ENCODE measurements at places on chromosomes 7 and 10.

- no peak for DNase-seq
Observed at GRCh38 chr10:103681617-103682399, 173.6 kb downstream of the SH3PXD2A start.

- no peak for DNase-seq
Observed at GRCh38 chr10:28981007-28981406, 303.7 kb downstream of the BAMBI start.

DNA sequence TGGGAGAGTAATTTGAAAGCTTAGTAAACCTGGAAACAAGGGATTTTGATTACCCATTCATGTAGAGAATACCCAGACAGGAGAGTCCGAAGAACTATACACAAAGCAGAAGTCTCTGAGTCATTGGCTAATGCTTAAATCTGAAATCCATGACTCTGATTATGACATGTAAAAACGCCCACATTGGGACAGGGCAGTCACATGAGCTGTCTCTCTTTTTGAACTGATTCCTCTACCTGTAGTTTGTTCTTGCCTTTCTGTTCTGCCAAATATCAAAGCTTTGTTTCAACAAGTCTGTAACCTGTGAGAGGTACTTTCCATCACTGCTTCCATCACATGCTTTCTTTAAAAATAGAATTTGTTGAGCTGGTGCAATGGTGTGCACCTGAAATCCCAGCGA, 4.3 kb upstream of the GPNMB start:
- no peak for DNase-seq

GRCh38 chr10:107880185-107880584, 715.7 kb upstream of the SORCS1 start:
- DNase-seq: no peak

DNA sequence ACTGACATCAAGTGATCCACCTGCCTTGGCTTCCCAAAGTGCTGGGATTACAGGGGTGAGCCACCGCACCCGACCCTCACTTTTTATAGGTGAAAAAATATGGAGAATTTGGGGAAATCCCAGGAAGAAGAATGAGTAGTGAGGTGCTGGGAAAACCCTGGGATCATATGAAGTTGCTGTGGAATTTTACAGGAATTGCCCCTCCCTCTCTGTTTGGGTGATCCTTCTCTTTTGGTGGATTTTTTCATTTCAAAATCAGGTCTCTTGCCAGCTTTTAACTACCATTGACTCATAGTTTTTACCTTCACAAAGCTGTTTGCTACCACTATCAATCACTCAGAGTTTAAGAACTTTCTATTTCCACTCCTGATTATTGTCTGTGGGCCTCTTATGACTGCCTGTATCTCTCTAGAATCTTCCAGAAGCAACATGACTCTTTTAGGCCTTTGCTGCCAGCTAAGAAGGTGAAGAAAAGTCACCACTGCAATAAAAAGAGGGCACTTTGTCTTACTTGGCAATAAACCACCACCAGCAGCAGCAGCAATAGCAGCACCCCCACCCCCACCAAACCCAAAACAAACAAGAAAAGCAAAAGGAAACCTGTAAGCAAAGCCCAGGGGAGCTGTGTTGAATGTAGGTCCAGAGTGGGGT, 4.0 kb upstream of the GIMAP8 start:
- no peak for DNase-seq

DNA sequence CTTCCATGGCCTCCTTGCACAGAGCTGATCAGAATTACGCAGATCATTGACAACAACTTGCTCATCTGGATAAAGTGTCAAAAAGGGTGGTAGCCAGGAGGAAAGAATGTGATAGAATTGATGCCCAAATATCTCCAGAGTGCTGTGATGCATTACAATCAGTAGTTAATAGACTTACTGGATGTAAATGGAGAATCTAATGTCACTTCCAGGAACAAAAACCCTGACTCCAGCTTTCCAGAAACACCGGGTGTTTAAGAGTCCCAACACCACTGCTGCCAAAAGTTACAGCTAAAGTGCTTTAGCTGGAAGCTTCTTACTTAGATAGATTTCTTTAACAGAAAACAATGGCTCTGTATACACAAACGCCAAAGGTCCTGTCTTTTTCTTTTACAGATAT, 25.7 kb upstream of the OSBPL3 start:
- no peak for DNase-seq

GRCh38 chr10:117138838-117139580, 939 bp upstream of the VAX1 start:
- no peak for DNase-seq

- no peak for DNase-seq
Observed at GRCh38 chr10:113716109-113716910, 35.2 kb upstream of the PLEKHS1 start.

DNA sequence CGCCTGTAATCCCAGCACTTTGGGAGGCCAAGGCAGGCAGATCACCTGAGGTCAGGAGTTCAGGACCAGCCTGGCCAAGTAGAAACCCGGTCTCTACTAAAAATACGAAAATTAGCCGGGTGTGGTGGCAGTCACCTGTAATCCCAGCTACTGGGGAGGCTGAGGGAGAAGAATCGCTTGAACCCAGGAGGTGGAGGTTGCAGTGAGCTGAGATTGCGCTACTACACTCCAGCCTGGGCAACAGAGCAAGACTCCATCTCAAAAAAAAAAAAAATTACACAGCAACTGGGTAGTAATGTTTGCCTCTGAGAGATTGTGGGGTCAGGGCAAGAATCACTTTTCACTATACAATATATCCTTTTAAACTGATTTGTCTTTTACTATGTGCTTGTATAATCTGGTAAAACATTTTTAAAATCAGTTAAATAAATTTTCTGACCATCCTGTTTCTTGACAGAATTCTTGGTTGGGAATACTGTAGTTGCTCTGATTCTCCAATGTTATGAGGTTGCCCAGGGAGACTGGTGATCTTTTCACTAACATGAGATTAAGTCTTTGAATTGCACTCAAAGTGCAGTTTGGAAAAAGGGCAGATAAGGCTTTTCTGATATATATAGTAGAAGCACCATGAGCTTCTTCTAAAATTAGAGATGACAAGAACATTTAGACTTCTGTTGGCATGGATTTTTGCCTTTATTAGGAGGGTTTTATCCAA, 1.5 kb downstream of the ENTPD7 start:
- DNase-seq: no peak

DNA sequence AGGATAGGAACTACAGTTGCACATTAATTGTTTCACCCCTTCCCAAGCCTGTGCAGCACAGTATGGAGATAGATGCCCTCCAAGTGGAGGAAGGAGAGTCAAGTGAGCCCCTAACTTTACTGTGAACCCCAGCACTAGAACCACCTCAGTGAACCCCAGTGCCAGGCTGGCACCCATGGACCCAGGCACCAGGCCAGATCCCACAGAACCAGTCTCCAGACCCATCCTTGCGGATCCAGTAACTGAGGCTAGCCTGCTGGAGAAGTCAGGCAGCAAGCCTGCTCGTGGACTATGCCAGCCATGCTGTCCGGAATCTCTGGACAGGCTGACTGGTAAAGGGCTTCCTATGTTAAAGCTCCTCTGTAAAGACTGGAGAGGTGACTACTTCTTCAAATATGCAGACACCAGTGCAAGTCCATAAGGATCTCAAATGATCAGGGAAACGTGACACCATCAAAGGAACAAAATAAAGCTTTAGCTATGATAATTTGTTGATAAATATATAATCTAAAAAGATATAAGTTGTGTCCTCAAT, 27.7 kb downstream of the SHOC2 start:
- DNase-seq: no peak

DNA sequence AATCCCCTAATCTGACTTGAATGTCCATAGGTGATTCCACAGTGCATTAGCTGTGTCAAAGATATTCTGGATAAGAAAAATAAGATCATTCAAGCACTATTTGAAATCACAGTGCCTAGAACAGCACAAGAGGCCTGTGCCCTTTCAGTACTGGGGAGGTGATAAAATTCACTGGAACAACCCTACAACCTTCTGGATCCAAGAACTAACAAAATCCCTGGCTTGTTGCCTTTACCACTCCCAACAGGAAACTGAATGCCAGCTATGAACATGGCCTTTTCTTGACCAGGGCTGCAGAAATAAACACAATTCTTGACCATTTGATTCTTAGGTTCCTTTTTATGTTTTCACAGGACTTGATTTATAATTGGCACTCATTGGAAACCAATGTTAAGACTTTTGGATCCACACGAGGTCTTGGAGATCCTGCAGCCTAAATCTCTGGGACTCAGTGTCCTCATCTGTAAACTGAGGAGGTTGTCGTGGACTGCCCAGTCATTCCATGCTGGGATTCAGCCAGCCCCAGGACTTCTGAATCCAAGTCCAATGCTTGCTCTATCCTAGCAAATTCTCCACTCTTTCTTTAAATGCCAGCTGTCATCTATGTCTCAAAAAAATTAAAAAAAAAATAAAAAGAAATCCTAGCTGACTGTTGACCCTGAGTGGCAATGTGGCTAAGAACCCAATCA, 624.7 kb downstream of the KCNMA1 start:
- DNase-seq: no peak

DNA sequence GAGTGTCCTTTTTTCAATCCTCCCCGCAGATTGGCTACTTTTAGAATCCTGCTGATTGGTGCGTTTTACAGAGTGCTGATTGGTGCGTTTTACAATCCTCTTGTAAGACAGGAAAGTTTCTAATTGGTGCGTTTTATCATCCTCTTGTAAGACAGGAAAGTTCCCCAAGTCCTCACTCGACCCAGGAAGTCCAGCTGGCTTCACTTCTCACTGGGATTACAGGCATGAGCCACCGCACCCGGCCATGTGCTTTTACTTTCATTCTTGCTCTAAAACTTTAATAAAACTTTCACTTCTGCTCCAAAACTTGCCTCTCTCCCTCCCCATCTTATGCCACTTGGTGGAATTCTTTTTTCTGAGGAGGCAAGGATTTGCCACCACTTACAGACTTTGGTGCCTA, 17.0 kb upstream of the WAPL start:
- DNase-seq: no peak

- no peak for DNase-seq
Observed at GRCh38 chr10:129604333-129605032, 137.4 kb downstream of the MGMT start.

- DNase-seq: no peak
Observed at GRCh38 chr7:91103363-91103762, 160.9 kb upstream of the FZD1 start.

GRCh38 chr10:47453141-47454007, 30.5 kb downstream of the ANXA8 start:
- no peak for DNase-seq

DNA sequence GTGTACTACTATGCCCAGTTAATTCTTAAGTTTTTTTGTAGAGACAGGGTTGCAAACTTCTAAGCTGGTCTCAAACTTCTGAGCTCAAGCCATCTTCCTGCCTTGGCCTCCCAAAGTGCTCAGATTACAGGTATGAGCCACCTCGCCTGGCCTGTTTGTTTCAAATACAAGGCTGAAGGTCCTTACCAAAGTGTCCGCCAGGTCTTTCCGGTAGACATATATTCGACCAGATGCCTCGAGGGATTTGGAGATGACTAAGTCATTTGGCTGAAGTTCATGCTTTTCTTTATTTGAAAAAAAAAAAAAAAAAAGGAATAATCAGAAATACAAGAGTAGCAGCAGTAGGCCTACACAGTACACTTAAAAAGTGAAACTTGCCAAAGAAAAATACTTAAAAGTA, 204.5 kb upstream of the CDCA7L start:
- no peak for DNase-seq

GRCh38 chr10:79407811-79408795, 37.3 kb downstream of the ZCCHC24 start:
- no peak for DNase-seq

DNA sequence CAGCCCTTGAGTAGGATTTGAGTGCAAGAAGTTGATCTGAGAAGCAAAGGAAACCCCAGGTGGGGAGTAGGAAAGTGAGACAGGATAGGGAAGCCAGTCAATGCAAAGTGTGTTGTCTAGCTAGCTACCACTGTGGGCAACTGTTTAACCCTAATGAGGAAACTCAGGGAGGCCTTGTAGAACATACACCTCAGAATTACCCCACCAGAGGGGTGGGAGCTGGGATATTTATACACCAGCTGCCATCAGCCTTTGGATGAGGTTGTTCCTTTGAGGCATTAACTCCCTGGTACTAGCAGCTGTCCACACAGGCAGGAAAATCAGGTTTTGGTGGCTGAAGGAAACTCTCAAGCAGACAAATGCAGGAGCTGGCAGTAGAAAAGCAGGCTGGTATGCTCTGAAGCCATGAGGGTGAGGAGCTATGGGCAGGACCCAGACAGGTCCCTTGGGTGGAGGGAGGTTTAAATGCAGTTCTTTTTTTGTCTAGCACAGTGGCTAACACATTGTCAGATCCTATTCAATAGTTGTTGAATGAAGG, 60.1 kb upstream of the ARID5B start:
- DNase-seq: no peak

- DNase-seq: no peak
Observed at GRCh38 chr7:98314469-98314868, 33.0 kb downstream of the BRI3 start.

DNA sequence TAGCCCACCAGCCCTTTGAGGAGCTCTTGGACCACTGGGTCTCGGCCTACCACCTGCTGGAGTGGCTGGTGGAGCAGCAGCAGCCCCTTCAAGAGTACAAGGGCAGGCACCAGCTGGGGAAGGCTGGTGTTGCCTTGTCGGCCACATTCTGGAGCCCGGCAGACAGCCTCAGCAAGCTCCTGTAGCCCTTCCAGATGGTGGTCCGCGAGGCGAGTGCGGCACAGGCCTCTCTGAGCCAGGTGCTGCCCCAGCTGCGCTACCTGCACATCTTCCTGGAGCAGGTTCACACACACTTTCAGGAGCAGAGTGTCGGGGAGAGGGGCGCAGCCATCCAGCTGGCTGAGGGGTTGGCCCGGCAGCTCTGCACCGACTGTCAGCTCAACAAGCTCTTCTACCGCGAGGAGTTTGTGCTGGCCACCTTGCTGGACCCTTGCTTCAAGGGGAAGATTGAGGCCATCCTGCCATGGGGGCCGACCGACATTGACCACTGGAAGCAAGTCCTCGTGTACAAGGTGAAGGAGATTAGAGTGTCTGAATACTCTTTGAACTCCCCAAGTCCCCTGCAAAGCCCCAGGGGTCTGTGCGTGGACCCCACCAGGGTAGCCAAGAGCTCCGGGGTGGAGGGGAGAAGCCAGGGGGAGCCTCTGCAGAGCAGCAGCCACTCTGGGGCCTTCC, 7.0 kb upstream of the ACTR3C start:
- no peak for DNase-seq

DNA sequence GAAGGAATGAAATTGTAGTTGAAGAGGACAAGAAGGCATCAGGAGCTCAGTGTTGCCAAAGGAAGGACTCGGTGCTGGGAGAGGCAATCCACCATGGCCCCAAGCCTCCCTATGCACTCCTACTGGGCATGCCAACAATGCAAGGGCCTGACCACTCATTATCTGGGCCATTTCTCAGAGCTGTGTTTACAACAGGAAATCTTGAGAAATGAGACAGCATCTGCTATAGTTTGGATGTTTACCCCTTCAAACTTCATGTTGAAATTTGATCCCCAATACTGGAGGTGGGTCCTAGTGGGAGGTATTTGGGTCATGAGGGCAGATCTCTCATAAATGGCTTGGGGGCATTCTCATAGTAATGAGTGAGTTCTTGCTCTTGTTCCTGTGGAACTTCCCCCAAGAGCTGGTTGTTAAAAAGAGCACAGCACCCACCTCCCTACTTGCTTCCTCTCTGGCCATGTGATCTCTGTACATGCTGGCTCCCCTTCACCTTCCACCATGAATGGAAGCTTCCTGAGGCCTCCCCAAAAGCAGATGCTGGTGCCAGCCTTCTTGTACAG, 50.8 kb upstream of the AOAH start:
- DNase-seq: no peak

GRCh38 chr10:106679314-106679713, 485.2 kb downstream of the SORCS1 start:
- no peak for DNase-seq

Measured in GM04503 (cell line).